ENCODE measurements at places on chromosomes 12 and 14.

DNA sequence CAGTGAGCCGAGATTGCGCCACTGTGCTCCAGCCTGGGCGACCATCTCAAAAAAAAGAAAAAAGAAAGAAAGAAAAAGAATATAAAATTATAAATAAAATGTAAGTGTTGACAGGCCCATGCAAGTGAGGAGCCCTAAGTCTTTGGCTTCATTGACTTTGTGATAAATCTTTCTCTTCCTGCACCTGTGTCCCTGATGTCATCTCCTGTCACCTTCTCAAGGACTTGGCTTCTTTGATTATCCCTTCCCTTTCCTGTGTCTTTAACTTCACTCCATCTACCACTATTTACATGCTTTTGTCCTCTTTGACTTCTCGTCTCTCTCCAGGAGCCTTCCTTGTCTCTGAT lies 33.6 kb upstream of the WNK1 start:
- no peak for DNase-seq

- DNase-seq = no peak
Observed at GRCh38 chr14:79581912-79582576, 629.3 kb downstream of the DIO2 start.

DNA sequence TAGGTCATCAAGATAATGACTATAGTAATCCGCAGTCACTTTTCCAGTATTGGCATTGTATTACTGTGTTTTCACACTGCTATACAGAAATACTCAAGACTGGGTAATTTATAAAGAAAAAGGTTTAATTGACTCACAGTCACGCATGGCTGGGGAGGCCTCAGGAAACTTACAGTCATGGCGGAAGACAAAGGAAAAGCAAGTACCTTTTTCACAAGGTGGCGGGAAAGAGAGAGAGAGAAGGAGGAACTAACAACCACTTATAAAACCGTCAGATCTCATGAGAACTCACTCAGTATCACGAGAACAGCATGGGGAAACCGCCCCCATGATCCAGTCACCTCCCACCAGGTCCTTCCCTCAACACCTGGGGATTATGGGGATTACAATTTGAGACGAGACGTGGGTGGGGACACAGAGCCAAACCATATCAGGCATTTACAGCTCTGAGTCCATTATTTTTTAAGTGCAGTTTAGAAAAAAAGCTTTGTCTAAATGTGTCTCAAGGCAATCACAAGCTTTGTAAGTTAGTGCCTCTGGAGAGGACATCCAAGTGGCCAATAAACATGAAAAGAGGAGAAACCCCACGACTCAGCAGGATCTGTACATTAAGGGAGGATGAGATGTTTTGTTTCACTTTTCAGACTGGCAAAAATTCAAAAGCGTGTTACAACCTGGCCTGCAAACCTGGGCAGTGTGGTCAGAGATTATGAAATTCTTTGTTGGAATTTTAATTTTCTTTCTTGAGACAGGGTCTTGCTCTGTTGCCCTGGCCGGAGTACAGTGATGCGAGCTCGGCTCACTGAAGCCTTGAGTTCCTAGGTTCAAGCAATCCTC lies 82.0 kb downstream of the DNAH10 start:
- DNase-seq = no peak

DNA sequence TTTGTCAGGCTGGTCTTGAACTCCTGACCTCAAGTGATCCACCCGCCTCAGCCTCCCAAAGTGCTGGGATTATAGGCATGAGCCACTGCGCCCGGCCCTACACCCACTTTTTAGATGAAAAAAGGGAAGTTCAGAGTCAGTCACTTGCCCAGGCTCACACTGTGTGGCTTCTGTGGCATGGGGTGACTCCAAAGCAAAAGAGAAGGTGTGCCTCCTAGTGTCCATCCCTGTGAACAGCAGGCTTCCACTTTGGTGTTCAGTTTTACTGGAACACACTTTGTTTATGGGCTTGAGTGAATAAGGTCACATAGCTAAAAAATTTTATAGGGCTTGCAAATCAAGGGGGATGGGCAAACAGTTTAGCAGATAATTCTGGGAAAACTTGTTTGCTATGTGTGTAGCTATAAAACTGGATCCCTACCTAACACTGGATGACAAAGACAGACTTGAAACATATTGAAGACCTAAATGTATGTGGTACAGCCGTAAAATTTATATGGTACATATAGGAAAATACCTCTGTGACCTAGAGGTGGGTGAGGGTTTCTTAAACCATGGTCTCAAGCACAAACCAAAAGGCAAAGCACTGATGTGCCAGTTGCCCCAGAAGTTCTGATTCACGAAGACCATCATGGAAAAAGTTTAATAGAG lies 54.9 kb downstream of the EID3 start:
- peak; percentile 44 for DNase-seq

DNA sequence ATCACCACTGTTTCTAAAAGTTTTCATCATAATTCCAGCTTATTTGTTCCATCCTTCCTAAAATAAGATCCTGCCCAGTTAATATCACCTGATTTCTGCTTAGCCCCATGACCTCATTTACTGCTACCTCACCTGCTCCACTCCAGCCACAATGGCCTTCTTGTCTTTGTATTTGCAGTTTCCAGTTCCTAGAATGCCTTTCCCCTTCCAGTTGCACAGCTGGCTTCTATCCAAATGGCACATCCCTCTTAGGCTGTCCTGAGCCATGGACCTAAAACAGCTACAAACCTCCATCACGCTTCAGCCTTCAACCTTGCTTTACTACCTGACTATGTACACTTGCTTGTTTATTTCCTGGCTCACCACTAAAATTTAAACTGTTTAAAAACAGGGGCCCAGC lies 6.5 kb upstream of the LGMN start:
- DNase-seq = no peak

DNA sequence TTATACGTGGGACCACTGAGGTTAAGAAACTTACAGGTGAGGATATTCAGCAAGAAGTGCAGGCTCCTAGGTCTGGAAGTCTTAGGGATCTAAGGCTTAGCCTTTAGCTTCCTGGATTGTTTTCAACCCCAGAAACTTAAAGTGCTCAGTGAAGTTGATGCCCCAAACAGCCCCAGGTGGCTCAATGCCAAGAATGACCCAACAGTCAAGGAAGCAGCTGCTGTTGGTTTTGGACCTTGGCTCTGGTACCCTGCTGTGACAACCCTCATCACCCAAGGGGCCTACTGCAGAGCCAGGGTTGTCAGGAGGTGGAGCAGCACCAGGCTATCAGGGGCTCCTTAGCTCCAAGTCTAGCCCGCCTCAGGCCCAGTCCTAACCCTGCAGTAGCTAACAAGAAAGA lies 36.8 kb downstream of the VDR start:
- no peak for DNase-seq

- no peak for DNase-seq
Observed at GRCh38 chr12:100920493-100920892, 125.9 kb downstream of the ANO4 start.

DNA sequence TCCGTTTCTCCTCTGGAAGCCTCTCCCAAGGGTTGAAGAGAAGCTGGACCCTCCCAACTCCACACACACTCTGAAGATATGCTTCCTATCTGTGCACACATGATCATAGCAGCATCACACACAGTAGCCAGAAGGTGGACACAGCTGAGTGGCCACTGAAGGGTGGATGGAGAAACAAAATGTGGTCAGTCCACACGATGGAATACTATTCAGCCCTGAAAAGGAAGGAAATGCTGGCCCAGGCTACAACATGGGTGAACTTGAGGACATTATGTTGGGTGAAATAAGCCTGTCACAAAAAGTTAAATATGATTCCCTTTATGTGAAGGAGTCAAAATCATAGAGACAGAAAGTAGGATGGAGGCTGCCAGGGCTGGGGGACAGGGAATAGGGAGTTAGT lies 43.9 kb upstream of the DLK1 start:
- DNase-seq = no peak

- DNase-seq = no peak
Observed at GRCh38 chr12:82187595-82187994, 170.6 kb downstream of the CCDC59 start.

DNA sequence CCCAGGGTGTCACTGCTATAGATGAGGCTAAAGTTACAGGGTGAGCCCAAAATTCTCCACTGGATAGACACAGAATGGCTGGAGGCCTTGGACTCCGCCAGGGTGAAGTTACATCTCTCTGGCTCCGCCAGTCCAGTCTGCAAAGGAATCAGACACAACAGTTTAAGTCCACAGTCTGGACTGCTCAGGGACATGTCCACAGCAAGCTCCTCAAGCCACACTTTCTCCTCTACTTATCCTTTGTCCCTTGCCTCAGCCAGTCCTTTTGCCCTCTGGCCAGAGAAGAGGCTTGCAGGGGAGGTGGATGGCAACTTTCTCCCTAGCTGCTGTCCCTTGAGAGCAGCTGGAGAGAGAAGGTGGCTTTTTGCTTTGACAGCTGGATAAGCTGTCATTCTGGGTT lies 28.0 kb downstream of the PTPRB start:
- DNase-seq = no peak
